ENCODE measurements at places on chromosomes 1 and 21. TPM values are rescaled to one million over a fixed set of nuclear protein-coding genes. Genes with fewer than 3 reads are reported as not detected.
A peak's percentile ranks its signal among the peaks of the same experiment; 100 is the strongest.

DNA sequence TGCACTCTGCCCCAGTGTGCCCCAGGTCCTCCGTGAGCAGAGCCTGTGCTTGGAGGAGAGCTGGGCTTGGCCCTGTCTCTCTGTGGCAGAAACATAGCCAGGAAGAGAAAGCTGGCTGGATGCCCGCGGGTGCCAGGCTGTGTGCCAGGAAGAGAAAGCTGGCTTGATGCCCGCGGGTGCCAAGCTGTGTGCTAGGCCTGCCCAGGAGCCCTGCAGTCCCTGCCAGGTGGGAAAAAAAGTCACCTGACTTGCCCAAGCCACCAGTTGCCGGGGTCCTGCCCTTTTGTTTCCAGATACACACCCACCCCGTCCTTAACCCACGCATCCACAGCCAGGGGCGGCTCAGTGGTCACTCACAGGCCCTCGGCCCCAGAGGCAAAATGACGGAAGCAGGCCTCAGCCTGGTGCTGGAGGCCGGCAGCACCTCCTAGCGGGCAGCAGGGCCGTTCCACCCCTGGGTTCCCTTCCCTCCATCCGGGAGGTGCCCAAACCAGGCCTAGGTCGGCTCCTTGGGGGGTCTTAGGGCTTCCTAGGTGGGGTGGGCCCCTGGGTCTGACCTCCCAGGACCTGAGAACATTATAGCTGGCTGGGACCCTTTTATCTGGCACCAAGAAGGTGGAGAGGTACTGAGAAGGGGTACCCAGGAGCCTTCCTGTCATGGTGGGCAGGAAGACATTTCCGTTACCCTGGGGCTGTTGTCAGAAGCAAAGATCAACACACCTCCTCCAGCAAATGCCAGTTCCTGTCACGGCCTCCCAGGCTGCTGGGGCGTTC lies 9.1 kb downstream of the ITGB2 start:
- peak; percentile 24 for DNase-seq

- no peak for DNase-seq
Observed at GRCh38 chr1:29412591-29412990, 176.3 kb downstream of the PTPRU start.

DNA sequence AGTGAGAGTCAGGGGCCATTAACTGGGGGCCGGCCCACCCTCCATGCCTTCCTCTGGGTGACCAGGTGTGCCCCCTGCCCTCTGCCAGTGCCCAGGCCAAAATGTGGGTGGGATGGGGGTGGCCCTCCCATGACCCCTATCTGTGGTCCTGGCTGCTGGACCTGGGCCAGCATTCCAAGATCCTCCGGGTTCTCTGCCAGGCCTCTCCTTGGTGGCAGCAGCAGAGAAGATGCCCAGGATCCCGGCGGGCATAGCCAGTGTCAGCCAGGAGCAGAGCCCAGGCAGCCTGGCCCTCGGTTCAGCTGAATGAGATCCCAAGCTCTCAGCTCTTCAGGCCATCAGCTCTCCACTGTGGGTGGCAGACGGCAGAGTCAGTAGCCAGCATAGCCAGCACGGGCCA lies 31.3 kb upstream of the ACTRT2 start:
- DNase-seq, result no peak

- no peak for DNase-seq
Observed at GRCh38 chr21:46394595-46395104, 64.0 kb upstream of the DIP2A start.

DNA sequence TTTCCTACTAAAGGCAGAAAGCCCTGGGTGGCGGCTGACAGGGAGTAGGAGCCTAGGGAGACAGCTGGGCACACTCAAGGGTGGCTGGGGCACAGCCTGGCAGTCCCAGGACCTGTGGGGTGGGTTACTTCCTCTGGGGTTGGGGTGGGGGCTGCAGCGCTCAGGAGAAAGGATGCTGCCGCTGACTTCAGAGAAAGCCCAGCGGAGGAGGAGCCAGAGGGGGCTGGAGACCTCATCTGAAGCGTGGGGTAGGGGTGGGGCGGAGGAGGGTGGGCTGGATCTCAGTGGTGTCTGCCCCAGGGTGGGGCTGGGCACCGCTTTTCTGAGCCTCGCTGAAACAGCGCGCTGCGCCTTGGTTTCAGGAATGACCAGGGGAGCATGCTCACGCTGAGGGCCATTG lies 30.8 kb downstream of the KCNA10 start:
- no peak for DNase-seq

Gene MCL1
- 227 TPM for total RNA-seq

Gene PGBD5
- total RNA-seq, result 0.07 TPM

DNA sequence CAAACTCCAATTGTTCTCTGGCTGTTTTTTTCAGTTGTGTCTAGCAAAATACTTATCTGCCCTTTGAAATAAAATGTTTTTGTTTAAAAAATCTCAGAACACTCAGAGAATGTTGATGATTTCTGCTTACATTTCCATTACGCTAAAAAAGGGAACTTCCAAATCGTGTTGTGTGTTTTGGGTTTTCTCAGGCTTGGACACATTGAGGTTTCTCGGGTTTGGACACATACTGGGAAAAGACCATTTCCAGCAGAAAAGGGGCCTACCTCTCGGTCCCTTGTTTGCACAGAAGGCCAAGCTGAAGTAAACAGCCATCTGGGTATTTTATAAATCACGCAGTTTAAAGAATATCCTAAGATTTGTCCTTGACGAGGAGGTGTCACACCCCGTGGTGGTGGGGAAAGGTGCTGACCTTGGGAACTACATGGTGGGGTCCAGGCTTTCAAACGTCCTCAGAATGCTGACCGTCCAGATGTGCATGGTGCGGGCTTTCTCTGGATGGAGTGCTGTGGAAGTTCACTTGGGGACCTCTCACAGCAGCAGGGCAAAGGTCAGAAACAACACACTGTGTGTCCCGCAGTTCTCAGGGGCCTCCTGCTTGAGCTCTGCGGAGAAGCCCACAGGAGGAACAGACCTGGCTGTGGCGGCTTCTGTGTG lies 67.8 kb downstream of the SLC37A1 start:
- DNase-seq, result no peak

Gene CCSAP
- 5.9 TPM for total RNA-seq

DNA sequence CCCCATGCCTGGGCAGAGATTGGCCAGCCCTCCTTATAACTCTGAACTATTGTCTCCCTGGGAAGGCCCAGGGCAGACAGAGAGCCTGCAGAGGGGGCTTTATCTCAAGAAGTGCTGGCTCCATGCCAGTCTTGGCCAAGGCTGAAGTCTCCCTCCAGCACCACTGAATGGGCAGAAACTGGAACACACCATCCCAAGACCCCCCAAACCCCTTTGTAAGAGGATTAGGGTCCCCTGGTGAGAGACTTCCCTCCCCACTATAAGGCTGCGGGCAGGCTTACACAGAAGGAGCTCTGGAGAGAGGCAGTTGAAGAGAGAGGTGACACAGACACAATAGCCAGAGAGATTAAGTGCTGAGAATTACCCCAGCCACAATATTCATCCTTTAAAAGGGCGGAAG lies 97.2 kb downstream of the NAV1 start:
- no peak for DNase-seq

GRCh38 chr1:21639594-21640041 lies 29.5 kb downstream of the RAP1GAP start:
- no peak for DNase-seq

Gene GBP5
- 0.20 TPM for total RNA-seq

Gene PIGM
- total RNA-seq, result 4.4 TPM

Gene MYOG
- total RNA-seq, result not detected

- DNase-seq, result no peak
Observed at GRCh38 chr21:26099610-26100219, 70.9 kb downstream of the APP start.

DNA sequence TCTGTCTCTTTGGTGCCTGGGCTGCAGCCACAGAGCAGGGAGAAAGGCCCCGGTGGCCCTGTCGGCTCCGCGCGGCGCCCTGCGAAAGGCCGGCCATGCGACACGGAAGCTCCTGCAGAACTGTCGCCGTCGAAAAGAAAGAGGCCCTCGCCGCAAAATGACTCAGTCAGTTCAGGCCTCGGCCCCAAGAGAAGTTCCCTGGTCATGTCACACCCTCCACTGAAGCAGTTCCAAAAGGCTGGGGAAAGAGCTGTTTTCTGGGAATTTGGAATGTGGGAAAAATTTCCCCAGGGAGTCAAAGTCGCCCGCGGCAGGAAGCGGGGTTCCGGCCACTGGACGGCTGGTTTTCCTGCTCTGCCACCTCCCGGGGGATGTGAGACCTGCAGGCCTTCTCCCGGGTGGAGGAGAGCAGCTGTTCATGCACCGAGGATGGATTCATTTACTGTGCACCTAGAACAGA lies 115.8 kb upstream of the ZNF678 start:
- no peak for DNase-seq

DNA sequence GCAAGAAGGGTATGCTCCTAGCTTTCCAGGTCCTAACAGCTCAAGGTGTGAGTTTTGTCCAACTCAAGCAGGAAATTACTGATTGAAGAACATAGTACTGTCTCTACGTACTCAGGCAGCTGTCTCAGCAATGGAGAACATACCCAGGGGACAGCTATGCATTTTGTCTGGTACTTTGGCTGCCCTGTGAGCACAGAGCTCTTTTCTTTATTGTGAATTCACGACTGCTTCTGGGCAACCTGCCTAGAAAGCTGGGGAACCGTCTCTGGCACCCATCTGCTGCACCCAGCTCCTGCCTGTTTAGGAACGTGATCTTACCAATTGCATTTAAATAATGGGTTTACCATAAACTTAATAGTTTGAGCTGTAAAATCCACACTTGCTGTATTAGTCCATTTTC lies 258.1 kb downstream of the HHAT start:
- no peak for DNase-seq

Gene CHAF1B
- total RNA-seq, result 8.2 TPM

- DNase-seq, result no peak
Observed at GRCh38 chr1:234759888-234760287, 149.9 kb upstream of the IRF2BP2 start.

GRCh38 chr1:88063605-88064004 lies 620.5 kb upstream of the PKN2 start:
- no peak for DNase-seq

Gene FAM151A
- total RNA-seq, result not detected

DNA sequence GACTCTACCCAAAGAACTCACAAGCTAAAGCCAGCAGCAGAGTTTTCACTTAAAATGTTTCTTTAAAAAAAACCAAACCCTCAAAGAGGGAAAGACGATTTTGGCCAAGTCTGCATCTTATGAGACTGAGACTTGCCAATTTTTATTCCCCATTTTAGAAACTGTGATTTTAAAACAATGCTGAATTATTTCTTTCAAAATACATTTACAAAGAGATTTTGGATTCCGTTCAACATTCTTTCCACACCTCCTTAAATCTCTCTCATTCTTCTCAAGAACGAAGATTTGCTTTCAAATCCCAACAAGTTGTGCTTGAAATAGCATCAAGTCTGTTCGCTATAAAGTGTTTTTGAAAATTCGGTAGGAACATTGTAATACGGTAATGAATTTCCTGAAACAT lies 133.9 kb upstream of the VANGL1 start:
- DNase-seq, result no peak

Gene HTR6
- not detected for total RNA-seq

- no peak for DNase-seq
Observed at GRCh38 chr1:82143108-82143833, 342.5 kb downstream of the ADGRL2 start.

GRCh38 chr1:154384650-154385489 lies 20.3 kb upstream of the IL6R start:
- no peak for DNase-seq

- no peak for DNase-seq
Observed at GRCh38 chr1:1399872-1400575, 889 bp upstream of the CCNL2 start.
